ENCODE measurements at places on chromosomes 1 and 21. TPM values are rescaled to one million over a fixed set of nuclear protein-coding genes. Genes with fewer than 3 reads are reported as not detected.

DNA sequence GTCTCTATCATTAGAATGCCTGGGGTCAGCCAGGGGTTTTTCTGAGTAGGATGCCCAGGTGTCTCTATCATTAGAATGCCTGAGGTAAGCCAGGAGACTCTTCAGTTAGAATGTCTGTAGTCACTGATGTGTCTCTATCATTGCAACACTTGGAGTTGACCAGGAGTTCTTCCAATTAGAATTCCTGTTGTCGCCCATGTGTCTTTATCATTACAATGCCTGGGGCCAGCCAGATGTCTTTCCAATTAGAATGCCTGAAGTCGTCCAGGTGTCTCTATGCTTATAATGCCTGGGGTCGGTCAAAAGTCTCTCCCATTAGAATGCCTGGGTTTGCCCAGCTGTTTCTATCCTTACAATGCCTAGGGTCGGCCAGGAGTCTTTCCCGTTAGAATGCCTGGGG lies 55.8 kb downstream of the RNF187 start:
- no peak for DNase-seq

The LCE3D gene
- not detected for polyA plus RNA-seq

DNA sequence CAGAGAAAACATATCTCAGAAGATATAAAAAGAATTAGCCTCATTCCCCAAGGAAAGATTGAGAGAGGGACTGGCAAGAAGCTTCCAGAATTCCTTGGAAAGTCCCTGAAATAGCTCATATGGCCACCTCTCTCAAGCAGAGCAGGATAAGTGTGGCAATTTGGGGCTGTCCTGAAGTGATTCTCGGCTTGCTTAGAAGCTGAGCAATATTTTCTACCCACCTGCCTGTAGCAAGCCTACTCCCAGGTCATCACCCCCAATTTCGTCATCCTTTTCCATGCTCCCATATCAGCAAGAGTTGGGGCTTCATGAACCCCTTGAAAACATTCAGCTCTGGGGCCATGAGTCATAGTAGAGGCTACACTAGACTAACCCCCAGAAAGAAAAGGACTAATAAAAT lies 131.5 kb downstream of the PLPP3 start:
- DNase-seq: no peak

The AJAP1 gene
- not detected for polyA plus RNA-seq

DNA sequence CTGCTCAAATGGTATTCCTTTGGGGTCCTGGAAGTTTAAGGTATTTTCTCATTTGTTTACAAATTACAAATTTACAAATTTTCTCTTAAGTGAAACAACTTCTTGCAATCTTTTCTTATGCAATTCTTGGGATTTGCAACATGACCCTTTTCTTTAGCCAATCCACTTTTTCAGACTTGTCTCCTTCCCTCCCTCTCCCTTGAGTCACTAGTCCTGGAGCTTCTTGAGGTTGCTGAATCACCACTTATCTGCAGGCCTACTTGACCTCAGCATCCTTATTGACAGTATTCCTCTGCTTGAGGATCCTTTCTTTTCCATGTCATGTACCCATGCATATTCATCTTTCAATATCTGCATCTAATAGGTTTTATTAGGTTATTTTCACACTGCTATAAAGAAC lies 302.8 kb upstream of the ADAMTS5 start:
- no peak for DNase-seq

DNA sequence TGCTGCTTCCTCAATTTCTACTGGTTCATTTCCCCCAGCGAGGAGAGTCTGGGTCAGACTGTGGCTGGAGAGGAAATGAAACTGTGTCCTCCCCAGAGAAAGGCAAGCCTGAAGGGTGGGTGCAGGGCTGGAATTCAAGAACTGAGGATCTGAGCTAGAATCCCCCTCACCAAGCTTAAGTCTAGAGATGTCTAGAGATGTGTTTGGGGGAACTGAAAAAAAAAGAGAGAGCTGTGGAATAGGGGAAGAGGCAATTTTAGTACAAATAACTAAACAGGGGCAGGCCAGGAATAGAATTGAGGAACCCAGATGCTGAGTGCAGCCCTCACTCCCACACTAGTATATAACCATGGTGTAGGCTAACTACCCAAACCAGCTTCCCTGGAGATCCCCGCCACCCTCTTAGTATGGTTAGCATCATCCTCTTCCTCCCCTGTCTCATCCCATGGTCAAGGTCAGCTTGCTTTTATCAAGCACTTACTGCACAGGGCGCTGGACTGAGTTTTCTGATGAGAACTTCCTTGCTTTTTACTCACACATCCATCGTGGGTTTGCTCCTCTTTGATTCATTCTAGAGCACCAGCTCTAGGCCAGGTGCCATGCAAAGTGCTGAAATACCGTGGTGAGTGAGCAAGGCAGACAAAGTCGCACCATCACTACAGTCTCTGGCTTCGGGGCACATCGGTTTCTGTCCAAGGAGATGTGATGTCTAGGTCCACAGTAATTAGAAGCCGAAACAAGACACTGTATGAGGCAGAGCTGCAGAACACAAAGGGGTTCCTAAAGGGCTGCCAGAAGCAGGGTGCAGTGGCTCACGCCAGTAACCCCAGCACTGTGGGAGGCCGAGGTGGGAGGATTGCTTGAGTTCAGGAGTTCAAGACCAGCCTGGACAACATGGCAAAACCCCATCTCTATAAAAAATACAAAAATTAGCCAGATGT lies 112.9 kb upstream of the IPO9 start:
- DNase-seq: no peak

- no peak for DNase-seq
Observed at GRCh38 chr1:156073740-156074139, 8.5 kb downstream of the MEX3A start.

- DNase-seq: no peak
Observed at GRCh38 chr1:1539310-1540089, 924 bp downstream of the TMEM240 start.

DNA sequence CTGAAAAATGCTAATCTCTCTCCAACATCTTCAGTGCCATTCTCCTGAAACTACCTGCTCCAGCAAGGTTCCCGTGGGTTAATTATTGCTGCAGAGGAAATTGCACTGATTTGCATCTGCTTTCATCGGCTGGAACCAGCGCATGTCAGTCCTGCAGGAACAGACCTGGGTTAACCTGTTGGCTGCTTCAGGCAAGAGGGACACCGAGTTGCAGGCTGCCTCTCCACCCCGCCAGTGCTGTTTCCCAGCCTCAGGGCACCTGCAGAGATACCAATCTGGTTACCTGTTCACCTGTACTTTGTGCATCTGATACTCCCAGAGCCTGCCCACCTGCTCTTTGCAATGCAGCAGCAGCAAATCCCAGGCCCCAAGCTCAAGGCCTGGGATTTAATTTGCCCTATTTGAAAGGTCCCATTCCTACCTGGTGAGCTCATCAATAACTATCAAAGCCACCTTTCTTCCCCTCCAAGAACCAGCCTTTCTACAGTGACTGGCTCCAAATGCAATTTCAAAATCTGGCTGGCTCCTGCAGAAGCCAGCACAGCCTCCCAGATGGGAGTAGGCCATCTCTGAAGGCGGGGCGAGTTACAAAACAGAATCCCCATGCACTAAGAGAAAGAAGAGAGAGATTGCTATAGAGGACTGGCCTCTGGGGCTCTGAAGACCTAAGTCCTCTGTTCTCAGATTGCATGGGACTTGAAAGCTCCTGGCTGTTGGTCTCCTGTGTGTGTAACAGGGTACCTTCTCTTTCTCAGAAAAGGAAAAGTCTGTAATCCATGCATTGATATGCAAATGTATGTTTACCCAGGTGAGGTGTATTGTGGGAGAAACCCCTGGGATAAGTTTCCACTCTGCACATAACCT lies 67.8 kb downstream of the TOMM20 start:
- no peak for DNase-seq

The KCNE2 gene
- not detected for polyA plus RNA-seq

The LCE1C gene
- not detected for polyA plus RNA-seq

DNA sequence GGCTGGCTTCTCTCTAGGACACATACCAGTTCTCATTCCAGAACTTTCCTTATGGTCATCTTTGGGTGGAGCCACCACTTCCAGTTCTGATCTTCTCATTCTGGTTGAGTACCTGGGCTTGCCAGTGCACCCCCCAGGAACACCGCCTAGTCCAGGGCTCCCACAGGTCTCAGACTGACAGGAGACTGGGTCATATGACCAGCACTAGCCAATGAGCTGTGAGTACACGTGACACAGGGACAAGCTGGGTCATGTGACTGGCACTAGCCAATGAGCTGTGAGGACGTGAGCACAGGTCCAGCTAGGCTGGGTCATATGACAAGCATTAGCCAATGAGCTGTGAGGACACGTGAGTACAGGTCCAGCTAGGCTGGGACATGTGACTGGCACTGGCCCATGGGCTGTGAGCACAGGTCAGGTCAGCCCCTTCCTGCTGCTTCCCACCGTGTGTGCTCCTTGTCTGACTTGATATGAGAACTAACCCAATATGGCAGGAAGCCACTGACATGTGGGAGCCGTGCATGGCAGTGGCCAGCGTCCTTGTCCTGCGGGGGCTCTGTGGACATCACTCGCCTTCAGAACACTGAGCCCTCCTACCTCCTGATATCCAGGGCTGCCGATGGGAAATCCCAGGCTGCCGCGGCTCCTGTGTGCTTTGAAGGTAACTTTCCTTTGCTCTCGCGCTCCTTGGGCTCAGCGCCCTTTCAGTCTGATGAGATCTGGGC lies 22.7 kb downstream of the KRTAP10-1 start:
- no peak for DNase-seq

The OR2L2 gene
- not detected for polyA plus RNA-seq

DNA sequence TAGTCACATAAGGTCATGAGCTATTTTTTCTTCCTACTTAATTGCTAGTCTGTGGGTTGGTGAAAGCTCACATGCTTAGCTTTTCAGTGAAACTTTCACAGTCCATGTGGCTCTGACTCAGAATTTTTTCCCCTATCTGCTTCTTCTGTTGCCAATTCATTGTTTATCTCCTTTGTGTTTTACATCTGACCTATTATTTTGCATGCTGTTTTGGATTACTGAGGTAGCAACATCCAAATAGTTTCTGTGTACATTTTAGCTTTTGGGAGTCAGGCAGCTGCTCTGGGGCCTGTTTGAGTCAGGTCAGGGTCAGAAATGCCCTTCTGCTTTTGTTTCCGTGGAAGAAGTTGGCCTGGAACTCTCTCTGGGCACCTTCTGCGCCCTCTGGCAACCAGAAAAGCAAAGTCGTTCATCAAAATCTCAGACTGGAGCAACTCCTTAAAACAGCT lies 40.0 kb downstream of the ROR1 start:
- no peak for DNase-seq

The PPM1J gene
- 2.0 TPM for polyA plus RNA-seq

GRCh38 chr1:197178998-197179397 lies 32.5 kb upstream of the ASPM start:
- no peak for DNase-seq

DNA sequence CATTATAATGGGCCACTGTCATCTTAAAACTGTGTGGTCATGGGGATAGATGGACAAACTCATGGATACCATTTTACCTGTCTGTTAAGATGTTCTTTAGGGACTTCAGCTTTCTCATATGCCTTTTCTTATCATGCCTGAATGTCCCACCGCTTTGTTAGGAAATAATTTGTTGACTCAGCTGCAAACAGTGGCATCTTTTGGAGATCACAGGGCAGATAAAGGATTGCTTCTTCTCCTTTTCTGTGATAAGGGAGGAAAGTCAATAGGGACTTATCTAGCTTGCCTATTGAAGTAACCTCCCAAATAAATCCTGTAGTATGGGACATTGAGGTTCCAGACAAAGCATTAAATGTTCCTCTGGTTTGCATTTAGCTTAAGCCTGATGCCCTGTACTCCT lies 79.8 kb upstream of the KIAA0040 start:
- no peak for DNase-seq

DNA sequence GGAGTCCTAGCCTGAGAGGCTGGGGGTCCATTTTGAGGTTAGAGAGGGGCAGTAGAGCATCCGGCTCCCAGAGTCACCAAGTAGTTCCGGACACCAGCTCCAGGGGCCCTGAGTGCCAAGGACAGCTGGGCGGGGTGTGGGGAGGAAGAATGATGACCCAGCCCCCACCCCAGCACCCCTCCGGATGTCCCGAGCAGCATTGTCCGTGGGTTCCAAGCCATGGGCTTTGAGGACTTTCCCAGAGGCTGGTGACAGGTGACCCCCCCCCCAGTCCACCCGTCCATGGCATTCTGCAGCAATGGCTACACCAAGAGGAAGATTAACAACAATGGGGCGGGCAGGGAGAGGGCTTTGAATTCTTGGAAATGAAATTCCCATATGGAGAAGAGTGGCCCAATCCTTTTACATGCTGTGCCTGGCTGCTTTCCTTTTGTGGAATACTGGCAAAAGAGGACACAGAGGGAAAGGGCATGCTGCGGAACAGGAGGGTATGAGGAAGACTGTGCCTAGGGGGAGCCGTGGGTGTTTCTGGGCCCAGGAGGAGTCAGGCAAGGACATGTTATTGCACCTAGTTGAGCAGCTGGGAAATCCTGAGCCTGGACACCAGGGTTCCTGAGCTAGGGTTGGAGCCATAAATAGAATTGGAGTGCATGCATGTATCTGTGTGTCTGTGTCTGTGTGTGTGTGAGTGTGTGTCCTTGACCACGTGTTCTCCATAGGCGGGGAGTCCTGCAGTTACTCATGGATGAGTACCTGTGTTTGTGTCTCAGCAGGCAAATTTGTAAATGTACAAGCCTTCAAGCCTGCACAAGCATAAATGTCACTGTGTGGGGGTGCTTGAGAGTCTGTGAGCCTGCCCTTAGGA lies 956 bp downstream of the ATP1A2 start:
- no peak for DNase-seq

GRCh38 chr1:147505568-147505967 lies 35.7 kb upstream of the BCL9 start:
- DNase-seq: no peak

- DNase-seq: no peak
Observed at GRCh38 chr1:117802531-117803257, 126.7 kb downstream of the GDAP2 start.

DNA sequence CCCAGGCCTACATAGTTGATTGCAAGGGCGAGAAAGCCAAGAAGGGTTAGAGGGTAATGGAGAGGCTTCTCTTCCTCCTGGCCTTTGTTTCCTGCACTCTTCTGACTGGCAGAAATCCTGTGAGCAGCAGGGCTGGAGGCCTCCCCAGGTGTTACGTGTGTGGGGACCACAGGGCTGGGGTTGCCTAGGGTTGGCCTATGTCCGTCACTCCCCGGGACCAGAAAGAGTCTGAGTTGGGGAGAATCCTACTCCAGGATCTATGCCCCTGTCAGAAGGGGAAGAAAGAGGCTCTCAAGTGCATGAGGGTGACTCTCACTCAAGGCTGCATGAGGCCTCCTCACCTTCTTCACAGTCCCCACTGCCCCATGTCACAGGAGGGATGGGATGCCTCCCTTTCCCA lies 38.5 kb downstream of the IGFN1 start:
- DNase-seq: no peak

Data from muscle of arm (tissue), 14 donors.